Stimulated activated CD8-positive, alpha-beta memory T cell treated with anti-CD3 and anti-CD28 coated beads, Interleukin-4, amount 100 ng/mL, for 24 hours (primary cell): ENCODE measurements at places on chromosomes 11 and 22.

GRCh38 chr22:38032681-38033521 lies 24.3 kb upstream of the PICK1 start:
- DNase-seq, result no peak

- no peak for DNase-seq
These were observed 11.3 kb downstream of the CDC42BPG start for GRCh38 chr11:64833198-64833502.

GRCh38 chr22:22030493-22031182 lies 48.1 kb upstream of the TOP3B start:
- DNase-seq, result no peak

GRCh38 chr11:45365961-45366618 lies 79.9 kb upstream of the SYT13 start:
- DNase-seq, result no peak

- DNase-seq, result no peak
These were observed 107.0 kb downstream of the FAR1 start for GRCh38 chr11:13775471-13775870.
